ENCODE measurements at places on chromosomes 4 and X.

DNA sequence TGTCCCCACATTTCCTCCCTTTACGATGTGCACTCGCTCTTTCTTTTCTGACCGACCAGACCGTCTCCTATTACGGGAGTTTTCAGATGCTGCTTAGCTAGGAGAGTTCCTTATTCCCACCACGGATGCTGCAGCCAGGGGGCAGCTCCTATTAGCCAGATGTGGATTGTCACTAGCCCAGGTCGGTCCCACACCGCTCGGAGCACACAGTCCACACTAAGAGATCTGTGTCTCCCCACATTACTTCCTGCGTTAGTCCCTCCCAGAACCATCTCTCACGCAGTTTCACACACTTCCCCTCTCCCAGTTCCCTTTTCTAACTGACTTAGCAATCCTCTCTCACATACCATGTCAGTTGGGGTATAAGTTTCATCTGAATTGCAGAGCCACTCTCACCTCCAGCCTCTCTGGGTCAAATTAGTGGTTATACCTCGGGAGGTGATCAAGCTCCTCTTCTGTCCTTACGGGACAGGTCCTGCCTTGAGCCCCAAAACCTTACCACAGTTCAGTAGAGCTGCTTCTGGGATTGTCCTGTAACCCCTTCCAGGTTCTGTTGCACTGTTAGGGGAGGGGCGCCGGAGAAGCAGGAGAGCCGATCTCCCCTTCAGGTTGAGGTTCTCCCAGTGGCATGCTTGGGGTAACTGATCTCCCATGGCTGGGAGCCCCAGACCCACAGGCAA, 28.2 kb downstream of the SULT1E1 start:
- no peaks in the 10 kb centered on the region for H3K4me1 ChIP-seq
- no peaks in the 10 kb centered on the region for H3K27me3 ChIP-seq
- H3K27ac ChIP-seq: no peak overlapping the region
- DNase-seq: no peak
- H3K36me3 ChIP-seq: no peaks in the 10 kb centered on the region

GRCh38 chr4:20832826-20833225, 132.6 kb downstream of the PACRGL start:
- no peak overlapping the region for H3K4me3 ChIP-seq

GRCh38 chr4:94342694-94343093, at the start of gene HPGDS:
HPGDS (minus strand) TSS chr4:94342836; CDS start chr4:94334629, 8,207 bp downstream.
- no peaks in the 10 kb centered on the region for H3K27me3 ChIP-seq
- no peaks in the 10 kb centered on the region for H3K4me1 ChIP-seq
- H3K4me3 ChIP-seq: no peak within 1 kb of the TSS
- no peak for DNase-seq
- H3K36me3 ChIP-seq: no peaks in the 10 kb centered on the region
- no peak within 1 kb of the TSS for H3K27ac ChIP-seq

DNA sequence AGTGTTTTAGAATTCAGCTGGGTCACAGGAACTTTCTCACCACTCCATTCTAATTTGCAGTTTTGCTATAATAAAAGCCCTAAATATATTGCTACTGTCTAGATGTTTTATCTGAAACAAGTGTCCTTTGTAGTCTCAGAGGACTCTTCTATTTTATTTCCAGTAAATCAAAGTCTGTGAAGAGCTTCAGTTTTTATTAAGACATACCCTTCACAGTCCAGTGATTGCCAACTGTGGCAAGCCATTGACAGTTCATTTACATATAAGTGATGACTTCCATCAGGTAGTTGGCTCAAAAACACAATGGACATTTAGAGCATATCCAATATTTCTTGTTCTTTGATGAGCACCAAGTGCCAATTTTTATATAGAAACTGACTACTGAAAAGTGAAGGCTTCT, 466.1 kb downstream of the IQCM start:
- no peak overlapping the region for H3K27ac ChIP-seq
- no peaks in the 10 kb centered on the region for H3K36me3 ChIP-seq
- H3K27me3 ChIP-seq: no peaks in the 10 kb centered on the region

DNA sequence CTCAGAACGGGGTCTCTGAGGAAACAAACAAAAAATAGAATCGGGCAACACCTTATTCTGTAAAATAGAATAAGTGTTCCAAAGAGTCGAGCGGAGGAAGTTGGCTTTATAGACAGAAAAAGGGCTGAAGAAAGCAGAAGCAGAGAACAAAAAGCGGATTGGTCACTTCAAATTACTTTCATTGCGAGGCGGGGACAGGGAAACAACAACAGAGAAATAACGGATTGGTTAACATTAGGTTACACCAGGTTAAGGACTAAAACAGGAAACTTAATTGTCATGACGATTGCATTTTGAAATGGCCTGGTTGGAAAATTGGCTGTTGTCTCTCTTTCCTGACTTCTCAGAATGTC, 433 bp upstream of the COQ2 start:
- H3K27ac ChIP-seq: peak overlapping the region; percentile 99
- H3K4me3 ChIP-seq: peak overlapping the region; percentile 82
- no peaks in the 10 kb centered on the region for H3K27me3 ChIP-seq
- H3K4me1 ChIP-seq: peaks cover 23% of the 10 kb centered on the region
- no peak for DNase-seq

- H3K4me3 ChIP-seq: no peak overlapping the region
- H3K27me3 ChIP-seq: peaks cover 37% of the 10 kb centered on the region
- DNase-seq: no peak
- H3K4me1 ChIP-seq: no peaks in the 10 kb centered on the region
Observed at GRCh38 chr4:65665771-65666523, 4.3 kb downstream of the EPHA5 start.

DNA sequence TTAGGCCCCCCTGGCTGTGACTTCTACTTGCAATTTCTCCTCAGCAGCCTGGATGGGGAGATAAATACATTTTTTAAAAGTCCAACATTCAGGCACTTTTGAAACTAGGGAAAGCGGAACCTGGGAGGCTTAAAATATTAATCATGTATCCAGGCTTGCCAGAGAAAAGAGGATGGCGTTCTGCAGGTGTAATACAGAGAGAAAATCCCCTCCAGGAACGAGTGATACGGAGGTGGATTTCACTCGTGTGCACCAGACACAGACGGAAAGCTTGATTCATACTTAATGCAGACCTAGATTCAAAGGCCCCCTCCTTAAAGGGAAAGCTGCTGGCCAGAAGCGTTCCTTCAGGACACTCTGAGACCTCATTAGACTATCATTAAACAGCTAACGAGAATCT, 354.0 kb upstream of the BOD1L1 start:
- H3K4me3 ChIP-seq: no peak overlapping the region
- DNase-seq: no peak
- no peaks in the 10 kb centered on the region for H3K36me3 ChIP-seq
- H3K27me3 ChIP-seq: no peaks in the 10 kb centered on the region
- H3K4me1 ChIP-seq: no peaks in the 10 kb centered on the region

GRCh38 chrX:43581888-43582539, 74.1 kb upstream of the MAOA start:
- H3K36me3 ChIP-seq: no peaks in the 10 kb centered on the region
- no peak overlapping the region for H3K4me3 ChIP-seq
- no peak overlapping the region for H3K27ac ChIP-seq
- no peaks in the 10 kb centered on the region for H3K4me1 ChIP-seq
- peaks cover 6% of the 10 kb centered on the region for H3K27me3 ChIP-seq

DNA sequence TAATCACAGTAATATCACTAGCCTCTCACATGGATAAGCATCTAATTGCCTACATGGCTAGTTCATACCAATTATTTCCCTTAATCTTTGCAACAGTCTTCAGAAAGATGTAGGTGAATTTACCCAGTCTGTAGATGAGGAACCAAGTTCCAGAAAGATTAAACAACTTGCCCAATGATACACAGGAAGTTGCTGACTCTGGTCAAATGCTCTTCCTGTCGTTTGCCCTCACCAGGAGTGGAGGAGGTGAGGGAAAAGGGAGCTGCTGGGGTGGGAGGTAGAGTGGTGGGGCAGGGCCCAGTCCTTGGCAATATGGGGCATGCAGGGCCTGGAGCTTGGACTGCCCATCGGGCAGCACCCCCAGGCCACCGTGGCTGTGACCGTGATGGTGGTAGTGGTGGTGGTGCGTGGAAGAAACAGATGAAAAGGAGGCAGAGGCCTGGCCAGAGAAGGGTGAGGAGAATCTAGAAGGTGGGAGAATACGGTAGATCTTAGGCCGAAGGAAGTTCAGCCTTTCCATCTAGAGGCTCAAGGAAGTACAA, 2.3 kb upstream of the KDM5C start:
- peaks cover 12% of the 10 kb centered on the region for H3K4me1 ChIP-seq
- no peak for DNase-seq
- H3K36me3 ChIP-seq: no peaks in the 10 kb centered on the region

GRCh38 chr4:13481569-13481968, 2.6 kb downstream of the RAB28 start:
- no peaks in the 10 kb centered on the region for H3K27me3 ChIP-seq
- DNase-seq: no peak

DNA sequence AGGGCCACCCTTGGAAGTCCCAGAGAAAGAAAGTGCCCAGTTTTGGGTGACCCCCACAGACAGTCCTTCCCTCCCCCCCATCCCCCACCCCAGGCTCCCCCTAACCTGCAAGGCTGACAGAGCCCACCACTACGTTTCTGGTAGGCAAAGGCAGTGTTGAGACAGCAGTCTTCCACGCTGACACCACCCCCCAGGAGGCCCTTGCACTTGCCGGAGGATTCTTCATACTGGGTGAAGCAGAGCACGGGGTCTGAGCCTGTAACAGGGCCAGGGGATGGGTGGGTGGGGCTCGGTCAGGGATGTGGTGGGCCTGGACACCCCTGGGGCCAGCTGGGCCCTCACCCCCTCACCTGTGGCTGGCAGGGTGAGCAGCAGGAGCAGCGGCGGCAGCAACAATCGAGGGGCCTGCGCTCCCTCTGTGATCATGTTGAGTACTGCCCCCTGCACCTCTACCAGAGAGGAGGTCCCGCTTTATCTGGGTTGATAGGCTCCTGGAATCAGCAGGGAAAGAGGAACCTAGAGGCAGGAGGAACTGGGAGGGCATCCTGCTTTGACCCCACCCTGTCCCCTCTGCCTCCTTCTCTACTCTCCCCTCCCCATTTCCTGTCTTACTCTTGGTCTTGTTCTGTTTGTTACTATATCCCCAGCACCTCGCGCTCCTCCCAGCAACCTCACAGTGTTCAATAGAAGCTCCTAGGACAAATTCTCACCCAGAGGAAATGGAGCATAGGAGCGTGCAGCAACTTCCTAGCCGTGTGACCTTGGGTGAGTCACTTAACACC, at the start of gene CFP:
Gene CFP (minus strand): TSS at position 512 of the 782 bp plus-strand sequence. CDS start 86 bp downstream, at position 426.
- no peak for DNase-seq
- H3K27ac ChIP-seq: no peak within 1 kb of the TSS
- H3K27me3 ChIP-seq: peaks cover 6% of the 10 kb centered on the region
- H3K4me3 ChIP-seq: no peak within 1 kb of the TSS
- H3K4me1 ChIP-seq: no peaks in the 10 kb centered on the region

DNA sequence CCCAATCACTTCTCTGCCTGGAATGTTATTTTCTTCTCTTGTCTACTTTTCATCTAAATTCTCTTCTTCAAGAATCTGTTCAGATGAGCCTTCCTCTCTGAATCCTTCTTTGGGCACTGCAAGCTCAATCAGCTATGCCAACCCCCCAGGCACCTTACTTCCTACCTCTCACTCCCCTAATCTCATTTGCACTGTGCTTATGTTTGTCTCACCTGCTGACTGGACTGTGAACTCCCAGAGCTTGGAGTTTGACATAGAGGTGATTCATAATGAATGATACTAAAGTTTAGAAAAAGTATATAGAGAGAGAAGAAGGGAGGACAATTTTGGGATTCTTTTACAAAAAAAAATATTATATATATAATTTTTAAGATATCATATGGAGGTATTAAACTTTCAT, 36.3 kb downstream of the ANXA10 start:
- no peak overlapping the region for H3K4me3 ChIP-seq
- DNase-seq: no peak
- H3K4me1 ChIP-seq: no peaks in the 10 kb centered on the region
- H3K36me3 ChIP-seq: no peaks in the 10 kb centered on the region
- H3K27ac ChIP-seq: no peak overlapping the region

DNA sequence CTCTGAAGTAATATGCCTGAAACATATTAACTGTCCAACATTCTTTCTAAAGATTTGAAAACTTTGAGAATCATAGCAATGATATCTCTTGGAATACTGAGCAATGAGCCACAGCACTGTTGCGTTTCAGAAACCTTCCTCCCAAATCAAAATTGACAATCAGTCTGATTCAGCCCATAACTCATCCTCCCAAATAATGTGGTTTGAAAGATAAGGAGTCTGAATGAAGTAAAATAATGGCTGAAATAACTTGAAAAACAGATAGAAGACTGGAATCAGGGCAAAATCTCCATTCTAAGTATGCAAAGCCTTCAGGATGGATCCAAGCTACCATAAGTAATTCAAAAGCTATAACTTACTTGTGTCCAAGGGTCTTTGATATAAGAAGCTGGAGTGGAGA, 98.6 kb upstream of the PLS3 start:
- no peak overlapping the region for H3K4me3 ChIP-seq
- DNase-seq: no peak
- H3K27me3 ChIP-seq: peaks cover 20% of the 10 kb centered on the region
- H3K27ac ChIP-seq: no peak overlapping the region
- no peaks in the 10 kb centered on the region for H3K36me3 ChIP-seq

DNA sequence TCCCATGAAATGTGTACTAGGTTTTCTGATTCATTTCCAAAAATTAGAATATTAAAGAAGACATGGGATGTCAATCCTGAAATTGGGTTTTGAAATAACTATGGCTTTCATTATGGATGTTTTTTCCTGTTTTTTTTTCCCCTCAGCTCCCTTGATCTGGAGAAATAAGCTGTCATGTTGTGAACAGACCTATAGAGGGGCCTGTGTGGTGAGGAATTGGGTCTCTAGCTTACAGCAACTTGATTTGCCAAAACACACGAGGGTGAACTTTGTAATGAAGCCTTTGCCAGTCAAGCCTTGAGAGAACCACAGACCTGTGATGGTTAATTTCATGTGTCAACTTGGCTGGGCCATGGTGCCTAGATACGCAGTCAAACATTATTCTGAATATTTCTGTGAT, 2413.6 kb downstream of the PCDH7 start:
- DNase-seq: no peak
- no peak overlapping the region for H3K4me3 ChIP-seq
- no peak overlapping the region for H3K27ac ChIP-seq

DNA sequence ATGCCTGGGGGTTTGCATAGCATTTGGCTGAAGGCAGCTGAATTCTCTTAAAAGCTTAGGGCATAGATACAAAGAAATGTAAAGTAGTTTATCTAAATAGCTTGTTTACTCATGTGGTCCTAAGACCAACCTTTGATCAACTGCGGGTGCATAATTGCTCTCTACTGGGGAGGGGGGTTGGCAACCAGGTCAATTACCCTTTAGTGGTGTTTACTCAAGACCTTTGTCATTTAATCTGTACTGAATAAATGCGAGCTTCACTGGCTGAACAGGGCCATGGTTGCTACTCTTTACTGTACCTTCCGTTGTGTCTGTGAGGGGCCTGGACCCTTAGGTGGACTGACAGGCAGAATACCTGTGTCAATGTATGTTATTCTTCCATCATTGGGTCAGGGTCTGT, 102.7 kb upstream of the FAM9C start:
- no peaks in the 10 kb centered on the region for H3K4me1 ChIP-seq
- no peaks in the 10 kb centered on the region for H3K36me3 ChIP-seq
- H3K27me3 ChIP-seq: no peaks in the 10 kb centered on the region
- H3K4me3 ChIP-seq: no peak overlapping the region
- no peak overlapping the region for H3K27ac ChIP-seq

- H3K27me3 ChIP-seq: no peaks in the 10 kb centered on the region
- H3K36me3 ChIP-seq: no peaks in the 10 kb centered on the region
- DNase-seq: no peak
Observed at GRCh38 chrX:17818726-17819125, 42.4 kb downstream of the RAI2 start.

GRCh38 chr4:1401409-1402020, 4.7 kb downstream of the NKX1-1 start:
- DNase-seq: peak; percentile 34
- H3K27ac ChIP-seq: no peak overlapping the region
- peaks cover 14% of the 10 kb centered on the region for H3K4me1 ChIP-seq
- H3K4me3 ChIP-seq: no peak overlapping the region
- H3K36me3 ChIP-seq: no peaks in the 10 kb centered on the region
- peaks cover 5% of the 10 kb centered on the region for H3K27me3 ChIP-seq

Measured in psoas muscle (tissue), 8 donors.